ENCODE measurements at places on chromosomes 7 and 10.
A peak's percentile ranks its signal among the peaks of the same experiment; 100 is the strongest.

DNA sequence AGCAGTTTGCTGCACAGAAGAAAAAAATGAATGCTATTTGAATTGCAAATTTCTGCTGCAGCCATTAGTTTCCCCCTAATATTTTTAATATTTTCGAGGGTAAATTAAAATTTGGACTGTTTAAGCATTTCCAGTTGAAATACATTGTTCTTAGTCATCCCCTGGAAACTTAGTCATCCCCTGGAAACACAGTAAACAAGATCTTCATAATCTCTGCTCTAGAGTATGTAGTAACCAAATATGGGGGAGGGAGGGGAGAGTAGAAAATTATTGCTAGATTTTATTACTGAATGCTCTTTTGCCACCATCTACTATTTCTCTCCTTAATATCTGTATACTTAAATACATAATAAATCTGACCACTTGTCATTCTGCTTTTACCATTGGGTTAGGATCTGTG is 1053.3 kb downstream of the SORCS1 start:
- DNase-seq: no peak

- DNase-seq: no peak
Measured at GRCh38 chr10:131700506-131700905, 200.3 kb upstream of the PPP2R2D start.

DNA sequence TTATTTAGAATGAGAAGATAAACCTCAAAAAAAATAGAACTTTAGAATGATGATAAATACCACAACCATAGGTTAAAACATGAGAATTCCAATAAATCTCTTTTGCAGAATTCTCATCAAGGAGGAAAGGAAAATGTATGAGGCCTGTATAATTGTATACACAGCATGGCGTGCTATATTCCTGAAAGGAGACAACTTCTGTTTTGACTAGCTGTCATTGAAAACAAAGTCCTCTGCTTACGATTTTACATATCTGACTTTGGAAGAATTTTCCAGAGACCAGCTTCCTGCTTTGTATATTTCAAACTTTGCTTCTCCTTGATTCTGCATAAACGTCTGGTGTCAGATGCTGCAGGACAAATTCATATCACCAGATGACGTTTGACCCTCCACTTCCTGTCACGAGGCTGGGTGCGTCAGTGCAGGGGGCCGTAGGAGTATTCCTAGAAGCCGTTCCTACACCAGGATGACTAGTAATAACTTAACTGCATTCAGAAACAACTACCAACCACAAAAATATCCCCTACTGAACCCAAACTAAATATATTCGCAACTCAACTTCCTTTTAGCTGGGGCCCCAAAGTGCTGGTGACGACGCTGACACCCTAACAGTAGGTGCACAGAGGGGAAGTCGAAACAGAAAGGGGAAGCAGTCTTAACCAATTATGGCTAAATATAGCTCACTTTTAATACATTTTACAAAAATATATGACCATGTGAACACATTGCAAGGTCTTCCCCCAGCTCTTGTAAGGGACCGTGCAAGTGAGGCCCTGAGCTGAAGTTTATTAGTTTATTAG is 178.6 kb upstream of the INHBA start:
- peak; percentile 76 for DNase-seq

DNA sequence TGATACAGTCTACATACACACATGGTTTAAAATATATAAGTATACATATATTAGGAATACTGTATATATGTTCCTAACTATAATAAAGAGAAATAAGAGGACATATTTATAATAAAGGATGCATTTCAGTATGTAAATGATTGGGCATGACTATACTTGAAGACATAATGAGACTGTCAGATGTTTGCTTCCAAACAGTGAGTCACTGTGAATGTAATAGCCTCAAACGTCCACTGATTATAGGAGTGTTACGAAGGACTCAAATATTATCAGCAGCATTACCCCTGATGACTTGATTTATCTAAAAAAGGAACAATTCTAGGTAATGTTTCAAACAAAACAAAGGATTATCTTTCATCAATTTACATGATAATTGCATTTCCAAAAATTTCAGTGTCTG is 39.9 kb upstream of the NRBF2 start:
- DNase-seq: no peak

- no peak for DNase-seq
Measured at GRCh38 chr10:8331387-8331786, 276.9 kb downstream of the GATA3 start.

GRCh38 chr10:29615195-29615594 is 19.6 kb downstream of the SVIL start:
- no peak for DNase-seq

GRCh38 chr10:117536866-117537435 is 5.6 kb upstream of the EMX2 start:
- no peak for DNase-seq

GRCh38 chr10:75205908-75206307 is 4.7 kb upstream of the VDAC2 start:
- no peak for DNase-seq

GRCh38 chr7:29765490-29765889 is 40.8 kb upstream of the WIPF3 start:
- no peak for DNase-seq

- DNase-seq: no peak
Measured at GRCh38 chr7:94577357-94577756, 67.7 kb downstream of the CASD1 start.

- no peak for DNase-seq
Measured at GRCh38 chr10:120423431-120424197, 33.4 kb upstream of the PLPP4 start.

- DNase-seq: no peak
Measured at GRCh38 chr10:69845574-69846292, 44.0 kb downstream of the COL13A1 start.
